ENCODE measurements at places on chromosomes 11 and 22. TPM values are rescaled to one million over a fixed set of nuclear protein-coding genes. Genes with fewer than 3 reads are reported as not detected.

DNA sequence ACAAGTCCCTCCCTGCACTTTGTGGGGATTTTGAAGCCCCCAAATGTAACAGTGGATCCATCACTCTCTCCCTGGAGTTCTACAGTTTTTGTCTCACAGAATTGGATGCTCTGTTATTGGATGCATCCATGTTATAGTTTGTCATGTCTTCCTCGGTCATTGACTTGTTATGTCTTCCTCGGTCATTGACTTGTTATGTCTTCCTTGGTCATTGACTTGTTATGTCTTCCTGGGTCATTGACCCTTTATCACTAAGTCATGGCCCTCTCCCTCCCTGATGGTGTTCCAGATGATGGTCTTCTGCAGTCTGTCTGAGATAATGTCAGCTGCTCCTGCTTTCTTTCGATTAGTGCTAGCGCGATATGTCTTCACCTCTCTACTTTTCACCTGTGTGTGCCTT is 981.5 kb downstream of the BRD1 start:
- peaks cover 2% of the 10 kb centered on the region for H3K36me3 ChIP-seq
- H3K4me1 ChIP-seq, result peaks cover 18% of the 10 kb centered on the region
- no peak for DNase-seq

GRCh38 chr11:87076260-87076783 is 38.6 kb downstream of the TMEM135 start:
- no peaks in the 10 kb centered on the region for H3K4me1 ChIP-seq
- no peak overlapping the region for H3K27ac ChIP-seq
- no peak for DNase-seq
- peaks cover 22% of the 10 kb centered on the region for H3K36me3 ChIP-seq
- no peak overlapping the region for H3K4me3 ChIP-seq

The SLC15A3 gene
- 20.3 TPM for total RNA-seq

DNA sequence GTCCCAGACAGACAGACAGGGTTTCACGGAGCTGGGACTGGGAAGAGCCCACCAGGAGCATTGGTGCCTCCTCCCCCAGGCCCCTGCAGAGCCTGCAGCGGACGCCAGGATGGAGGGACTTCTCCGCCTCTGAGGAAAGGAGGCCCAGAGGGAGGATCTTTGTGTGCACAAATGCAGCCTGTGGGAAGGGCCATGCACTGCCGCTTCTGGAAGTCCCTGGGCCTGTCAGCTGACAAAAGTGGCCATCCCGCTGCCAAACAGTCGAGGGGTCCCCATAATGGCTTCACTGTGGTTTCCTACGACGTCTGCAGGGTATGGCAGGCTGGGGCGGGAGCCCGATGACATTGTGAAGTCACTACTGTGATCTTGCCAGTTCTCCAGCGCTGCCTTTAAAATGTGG is 73.8 kb downstream of the TP53I11 start:
- peaks cover 74% of the 10 kb centered on the region for H3K4me1 ChIP-seq
- peaks cover 4% of the 10 kb centered on the region for H3K36me3 ChIP-seq
- peak overlapping the region; percentile 26 for H3K27ac ChIP-seq
- H3K27me3 ChIP-seq, result no peaks in the 10 kb centered on the region
- peak; percentile 71 for DNase-seq
- H3K4me3 ChIP-seq, result no peak overlapping the region

The CASP5 gene
- total RNA-seq, result 0.50 TPM

DNA sequence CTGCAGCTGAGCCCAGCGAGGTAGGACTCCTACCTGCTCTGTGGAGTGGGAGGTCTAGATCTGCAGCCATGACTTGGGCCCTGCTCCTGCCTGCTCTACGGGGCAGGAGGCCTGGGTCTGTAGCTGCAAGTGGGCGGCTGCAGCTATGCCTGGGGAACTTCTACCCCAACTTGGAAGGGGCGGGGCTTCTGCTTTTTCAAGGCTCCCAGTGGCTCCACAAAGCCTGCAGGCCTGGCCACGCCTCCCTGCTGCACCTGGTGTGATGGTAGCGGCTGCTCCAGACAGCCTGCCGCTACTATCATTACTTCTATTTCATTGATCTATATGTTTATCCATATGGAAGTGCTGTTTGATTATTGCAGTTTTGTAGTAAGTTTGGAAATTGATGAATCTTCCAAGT is 121.2 kb downstream of the NELL1 start:
- no peak overlapping the region for H3K4me3 ChIP-seq
- H3K36me3 ChIP-seq, result no peaks in the 10 kb centered on the region
- H3K27me3 ChIP-seq, result no peaks in the 10 kb centered on the region
- H3K27ac ChIP-seq, result no peak overlapping the region
- H3K4me1 ChIP-seq, result no peaks in the 10 kb centered on the region

GRCh38 chr11:95143106-95143681 is 53.5 kb downstream of the ENDOD1 start:
- no peak for DNase-seq
- H3K36me3 ChIP-seq, result no peaks in the 10 kb centered on the region
- no peaks in the 10 kb centered on the region for H3K27me3 ChIP-seq

DNA sequence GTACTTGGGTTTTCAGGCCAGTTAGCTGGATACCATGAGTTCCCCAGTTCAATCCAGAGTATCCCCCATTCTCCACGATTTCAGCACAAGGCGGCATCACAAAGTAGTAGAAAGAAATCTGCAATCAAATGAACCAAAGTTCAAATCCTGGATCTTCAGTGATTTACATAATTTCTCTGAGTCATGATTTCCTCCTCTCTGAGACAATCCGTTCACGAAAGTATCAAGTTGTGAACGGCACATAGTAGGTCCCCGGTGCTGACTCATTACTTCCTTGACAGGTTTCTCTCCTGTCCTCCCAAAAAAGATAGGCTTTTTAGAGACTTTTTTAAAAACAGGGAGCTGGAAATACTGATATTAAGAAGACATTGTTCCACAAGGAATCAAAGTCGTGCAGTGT is 69.1 kb upstream of the AKIP1 start:
- no peak overlapping the region for H3K27ac ChIP-seq
- DNase-seq, result no peak
- no peaks in the 10 kb centered on the region for H3K36me3 ChIP-seq
- H3K4me3 ChIP-seq, result no peak overlapping the region
- H3K27me3 ChIP-seq, result no peaks in the 10 kb centered on the region

- H3K27me3 ChIP-seq, result no peaks in the 10 kb centered on the region
- H3K4me3 ChIP-seq, result peak overlapping the region; percentile 29
- H3K36me3 ChIP-seq, result no peaks in the 10 kb centered on the region
- peak; percentile 79 for DNase-seq
Observed at GRCh38 chr11:64449381-64450167, 90.6 kb downstream of the RPS6KA4 start.

- no peak overlapping the region for H3K4me3 ChIP-seq
- H3K4me1 ChIP-seq, result no peaks in the 10 kb centered on the region
- no peak overlapping the region for H3K27ac ChIP-seq
- no peak for DNase-seq
Observed at GRCh38 chr11:93712678-93713077, 28.6 kb downstream of the TAF1D start.

Data from spinal cord (tissue), 10 donors.